ENCODE measurements at places on chromosomes 6 and 20.
A peak's percentile ranks its signal among the peaks of the same experiment; 100 is the strongest.

DNA sequence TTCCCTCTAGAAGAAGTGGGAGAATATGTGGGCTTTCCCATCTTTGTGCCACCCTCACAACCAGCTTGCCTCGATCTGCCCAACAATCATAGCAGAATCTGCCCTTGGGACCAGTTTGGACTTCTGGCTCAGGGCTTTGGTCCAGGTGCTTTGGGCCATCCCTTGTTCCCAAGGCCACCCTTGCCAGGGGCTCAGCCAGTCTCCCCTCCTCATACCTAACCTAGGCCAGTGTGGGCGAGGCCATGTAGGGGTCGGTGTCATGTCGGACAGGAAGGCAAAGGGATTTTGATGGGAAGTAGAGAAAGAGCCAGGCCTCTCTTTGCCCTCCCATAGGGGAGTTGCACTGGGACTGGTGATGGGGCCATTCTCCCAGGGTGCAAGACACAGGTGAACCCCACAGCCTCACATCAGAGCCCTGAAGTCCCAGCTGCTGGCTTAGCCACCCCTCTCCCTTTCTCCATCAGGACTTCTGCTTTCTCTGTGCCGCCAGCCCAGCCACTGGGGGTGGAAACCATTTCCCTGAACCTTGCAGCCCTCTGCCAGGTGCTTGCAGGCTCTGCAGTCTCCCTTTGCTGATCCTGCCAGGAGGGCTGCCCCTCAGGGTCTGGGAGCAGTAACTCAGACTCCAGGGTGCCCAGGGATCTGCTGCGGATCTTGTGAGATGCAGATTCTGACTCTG, 60.7 kb downstream of the SLC24A3 start:
- DNase-seq = no peak

GRCh38 chr6:54112151-54112650, 958 bp downstream of the MLIP start:
- no peak for DNase-seq

DNA sequence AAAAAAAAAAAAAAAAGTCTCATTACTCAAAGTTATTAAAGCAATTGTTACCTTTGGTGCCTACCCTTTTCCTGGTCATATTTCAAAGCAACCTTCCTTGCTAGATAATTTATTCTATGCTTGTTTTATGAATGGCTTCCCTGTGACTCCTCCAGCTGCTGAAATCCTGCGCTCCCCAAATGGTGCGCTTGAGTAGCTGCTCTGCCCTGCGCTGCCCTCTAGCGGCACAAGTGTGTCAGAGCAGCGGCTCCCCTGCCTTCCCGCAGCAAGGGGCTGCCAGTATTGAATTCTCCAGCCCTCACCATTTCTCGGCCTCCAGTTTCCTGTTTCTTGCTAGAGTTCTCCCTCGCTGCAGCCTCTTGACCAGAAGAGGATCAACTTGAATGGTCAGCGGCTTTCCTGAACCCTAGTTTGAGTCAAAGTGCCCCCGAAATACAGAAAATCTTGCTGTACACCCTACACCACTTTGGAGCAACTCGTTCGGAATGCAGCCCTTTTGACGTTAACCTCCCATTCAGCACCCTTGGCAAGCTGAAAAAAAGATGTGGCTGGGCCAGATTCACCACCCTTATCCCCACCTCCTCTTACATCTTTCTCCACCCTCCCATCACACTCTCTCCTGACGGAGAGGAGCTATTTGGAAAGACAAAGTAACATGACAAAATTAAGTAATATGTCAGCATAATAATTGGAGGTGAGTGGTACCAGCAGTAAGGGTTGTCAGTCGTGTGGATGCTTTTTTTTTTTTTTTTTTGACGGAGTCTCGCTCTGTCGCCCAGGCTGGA, 60.4 kb upstream of the KLHL31 start:
- DNase-seq = peak; percentile 70

- no peak for DNase-seq
Observed at GRCh38 chr6:26743941-26744699, 84.6 kb upstream of the ZNF322 start.

GRCh38 chr6:157239671-157240058, 83.7 kb downstream of the TMEM242 start:
- no peak for DNase-seq

DNA sequence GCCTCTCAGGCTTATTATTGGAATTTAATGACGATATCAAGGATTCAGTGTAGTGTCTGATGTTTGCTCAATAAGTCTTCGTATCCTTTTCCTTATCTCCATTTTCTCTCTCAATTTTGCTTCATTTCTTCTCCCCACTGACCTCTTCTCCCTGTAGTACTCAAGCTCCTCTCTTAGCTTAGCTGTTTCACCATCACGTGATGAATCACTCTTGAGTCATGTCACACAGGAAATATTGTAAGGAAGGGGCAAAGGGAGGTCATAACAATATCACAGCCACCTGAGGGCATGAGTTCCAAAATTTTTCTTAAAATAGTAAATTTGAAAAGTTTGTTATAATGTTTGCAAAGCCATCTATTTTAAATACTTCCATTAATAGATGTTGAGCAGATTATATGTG, 392.2 kb upstream of the MARCKS start:
- no peak for DNase-seq

DNA sequence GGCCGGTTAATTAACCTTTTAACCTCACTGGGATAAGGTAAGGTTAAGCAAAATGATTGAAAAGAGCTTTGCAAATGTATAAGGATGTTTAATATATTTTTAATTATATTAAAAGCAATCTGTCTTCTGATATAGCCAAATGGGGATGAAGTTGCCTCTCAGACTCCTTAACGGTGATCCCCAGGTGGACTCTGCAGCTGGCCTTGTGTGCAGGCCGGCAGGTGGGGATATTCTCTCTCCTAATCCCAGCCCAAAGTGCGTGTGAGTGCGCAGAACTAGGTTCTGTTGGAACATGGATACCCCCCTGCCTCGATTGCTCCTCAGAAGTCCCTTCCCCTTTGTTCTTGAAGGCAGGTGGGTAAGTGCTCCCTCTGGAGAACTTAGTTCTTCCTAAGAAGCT, 100.0 kb downstream of the NDUFAF5 start:
- DNase-seq = no peak

DNA sequence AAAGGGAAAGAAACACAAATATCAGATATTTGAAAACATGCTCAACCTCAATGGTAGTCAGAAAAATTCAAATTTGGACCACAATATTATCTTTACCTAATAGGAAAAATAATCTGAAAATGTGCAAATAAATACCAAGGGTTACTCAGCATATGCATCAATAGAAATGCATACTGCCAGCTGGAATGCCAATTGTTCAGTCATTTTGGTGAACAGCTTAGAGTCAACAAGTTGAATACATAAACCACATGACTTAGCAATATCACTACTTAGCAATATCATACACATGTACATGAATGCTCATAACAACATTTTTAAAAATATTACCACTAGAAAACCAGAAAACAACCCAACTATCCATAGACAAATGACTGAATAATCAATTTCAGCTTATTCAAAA, 212.7 kb downstream of the PTPRK start:
- no peak for DNase-seq
